ENCODE measurements at places on chromosomes 5 and 9.

- no peak for DNase-seq
Measured at GRCh38 chr5:411728-412127, 31.2 kb upstream of the EXOC3 start.

- DNase-seq: no peak
Measured at GRCh38 chr9:99087462-99087861, 17.5 kb upstream of the TGFBR1 start.

DNA sequence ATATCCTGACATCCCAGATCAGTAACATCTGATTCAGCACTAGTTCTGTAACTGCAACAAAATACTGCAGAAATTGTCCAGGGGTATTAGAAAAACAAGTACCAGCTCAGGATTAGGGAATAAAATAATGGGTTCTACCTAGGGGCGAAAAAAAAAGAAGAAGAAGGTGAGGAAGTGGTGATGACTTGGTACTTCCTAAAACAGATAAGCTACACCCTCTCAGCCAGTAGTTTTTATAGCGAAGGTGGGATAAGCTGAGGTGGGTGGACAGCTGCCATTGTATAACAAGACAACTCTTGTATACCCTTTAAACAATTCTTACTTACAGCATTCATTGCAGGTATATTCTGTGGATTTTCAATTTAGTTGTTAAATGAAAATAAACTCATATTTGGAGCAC is 19.1 kb downstream of the RAPGEF6 start:
- DNase-seq: no peak

- DNase-seq: no peak
Measured at GRCh38 chr9:2767800-2768677, 50.7 kb downstream of the KCNV2 start.

GRCh38 chr9:71306134-71306533 is 184.7 kb upstream of the TRPM3 start:
- no peak for DNase-seq

DNA sequence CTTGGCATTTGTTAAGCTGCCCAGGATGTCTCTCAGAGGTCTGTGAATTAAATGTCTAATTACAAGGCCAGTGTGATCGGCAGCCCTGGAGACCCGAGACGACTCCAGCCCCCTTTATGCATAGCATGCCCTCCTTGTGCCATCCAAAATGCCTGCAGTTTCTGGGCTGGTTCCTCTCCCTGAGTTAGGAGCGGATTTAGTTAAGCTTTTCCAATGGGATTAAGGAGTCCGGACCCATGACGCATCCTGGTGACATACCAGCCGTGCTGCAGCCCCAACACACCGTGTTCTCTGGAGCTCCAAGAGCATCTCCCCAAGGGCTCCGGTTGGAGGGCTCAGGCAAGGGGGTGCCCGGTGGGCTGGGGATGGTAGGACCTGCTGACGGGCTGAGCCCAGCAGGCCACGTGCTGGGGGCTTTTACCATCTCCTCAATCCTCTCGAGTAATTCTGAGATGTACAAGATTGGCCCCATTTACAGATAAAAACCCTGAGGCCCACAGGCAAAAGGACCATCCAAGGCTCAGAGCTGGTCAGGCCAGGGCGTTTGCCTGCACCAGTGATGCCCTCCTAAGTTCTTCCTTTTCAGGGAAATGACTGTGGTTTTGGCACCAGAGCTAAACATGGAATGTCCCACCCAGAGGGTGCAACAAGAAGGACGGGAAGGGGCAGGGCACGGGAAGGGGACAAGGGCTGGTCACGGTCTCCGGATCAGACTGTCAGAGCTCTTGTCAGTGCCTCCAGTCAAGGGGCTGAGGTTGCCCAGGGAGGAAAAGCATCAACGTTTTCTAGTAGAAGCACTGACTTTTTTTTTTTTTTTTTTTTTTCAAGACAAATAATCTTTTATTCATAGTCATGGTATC is 82.6 kb upstream of the PHYKPL start:
- DNase-seq: no peak

- DNase-seq: no peak
Measured at GRCh38 chr5:44884036-44884435, 75.3 kb downstream of the MRPS30 start.

- no peak for DNase-seq
Measured at GRCh38 chr5:91175708-91176107, 207.4 kb downstream of the ARRDC3 start.

DNA sequence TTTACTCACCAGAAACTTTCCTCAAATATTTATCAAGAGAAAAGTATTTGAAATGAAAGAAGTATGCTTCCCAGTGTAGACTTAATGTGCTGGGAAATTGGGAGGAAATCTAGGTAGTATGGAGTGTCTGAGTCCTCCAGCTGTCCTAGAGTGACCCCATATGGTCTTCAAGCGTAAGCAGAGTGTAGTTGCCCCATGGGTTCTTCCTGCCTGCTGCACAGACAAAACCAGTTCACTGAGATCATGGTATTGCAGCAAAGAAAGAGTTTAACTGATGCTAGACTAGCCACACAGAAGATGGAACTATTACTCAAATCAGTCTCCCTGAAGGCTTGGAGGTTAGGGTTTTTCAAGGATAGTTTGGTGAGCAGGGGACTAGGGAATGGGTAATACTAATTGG is 114.9 kb upstream of the PRLR start:
- DNase-seq: no peak

DNA sequence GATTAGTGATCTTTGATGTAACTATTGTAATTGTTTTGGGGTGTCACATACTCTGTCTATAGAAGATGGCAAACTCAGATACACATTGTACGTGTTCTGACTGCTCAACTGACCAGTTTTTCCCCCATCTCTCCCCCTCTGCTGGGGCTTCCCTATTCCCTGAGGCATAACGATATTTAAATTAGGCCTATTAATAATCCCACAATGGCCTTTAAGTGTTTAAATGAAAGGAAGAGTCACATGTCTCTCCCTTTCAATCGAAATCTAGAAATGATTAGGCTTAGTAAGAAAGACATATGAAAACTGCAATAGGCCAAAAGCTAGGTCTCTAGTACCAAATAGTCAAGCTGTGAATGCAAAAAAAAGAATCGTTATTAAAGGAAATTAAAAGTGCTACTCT is 265.6 kb downstream of the TMEM232 start:
- DNase-seq: no peak

DNA sequence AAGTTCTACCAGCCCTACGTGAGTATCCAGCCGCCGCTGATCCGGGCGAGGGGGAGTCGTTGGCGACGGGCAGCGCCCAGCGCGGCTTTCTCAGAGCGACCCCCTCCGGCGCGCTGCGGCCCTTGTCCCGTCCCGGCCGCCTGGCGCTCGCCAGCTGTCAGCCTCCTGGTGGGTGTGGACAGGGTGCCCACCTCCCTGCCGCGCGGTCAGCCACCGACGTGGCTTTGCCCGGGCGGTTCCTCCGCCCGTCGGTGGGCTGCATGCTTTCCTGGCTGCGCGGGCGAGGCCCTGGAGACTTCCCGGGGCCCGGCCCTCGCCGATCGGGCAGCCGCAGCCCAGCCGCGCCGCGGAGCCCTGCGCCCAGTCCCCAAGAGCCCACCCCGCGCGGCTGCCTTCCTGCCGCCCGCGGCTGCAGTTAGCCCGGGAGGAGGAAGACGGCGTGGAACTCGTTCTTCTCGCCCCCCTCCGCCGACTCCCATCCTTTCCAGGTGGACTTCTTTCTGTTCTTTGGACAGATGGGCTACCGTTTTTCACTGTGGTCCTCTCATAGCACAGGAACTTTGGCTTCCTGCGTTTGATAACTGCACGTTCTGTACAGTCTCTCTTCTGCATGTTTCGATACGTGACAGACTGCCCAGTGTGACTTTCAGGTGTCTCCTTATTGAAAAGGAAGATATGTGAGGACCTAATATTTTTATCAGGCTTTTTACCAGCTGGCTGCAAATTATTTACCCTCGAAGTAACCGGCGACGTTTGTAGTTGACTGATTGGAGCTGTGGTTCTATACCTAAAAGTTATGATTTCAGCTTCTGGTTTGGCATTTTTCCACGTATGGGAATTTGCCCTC is 577 bp downstream of the AP3S1 start:
- peak; percentile 76 for DNase-seq
